ENCODE measurements at places on chromosomes 13 and 19. TPM values are rescaled to one million over a fixed set of nuclear protein-coding genes. Genes with fewer than 3 reads are reported as not detected.

The LILRA1 gene
- total RNA-seq: not detected

The SMIM44 gene
- not detected for total RNA-seq

The LAIR1 gene
- total RNA-seq: not detected

The ZNF345 gene
- 18.1 TPM for total RNA-seq

The AP1M1 gene
- 26.5 TPM for total RNA-seq

Measured in neural progenitor cell (in vitro differentiated cells).